NCI-H510A (cell line): ENCODE measurements at places on chromosomes 12 and 14.

- no peak for DNase-seq
Observed at GRCh38 chr12:23722655-23723054, 226.8 kb downstream of the SOX5 start.

DNA sequence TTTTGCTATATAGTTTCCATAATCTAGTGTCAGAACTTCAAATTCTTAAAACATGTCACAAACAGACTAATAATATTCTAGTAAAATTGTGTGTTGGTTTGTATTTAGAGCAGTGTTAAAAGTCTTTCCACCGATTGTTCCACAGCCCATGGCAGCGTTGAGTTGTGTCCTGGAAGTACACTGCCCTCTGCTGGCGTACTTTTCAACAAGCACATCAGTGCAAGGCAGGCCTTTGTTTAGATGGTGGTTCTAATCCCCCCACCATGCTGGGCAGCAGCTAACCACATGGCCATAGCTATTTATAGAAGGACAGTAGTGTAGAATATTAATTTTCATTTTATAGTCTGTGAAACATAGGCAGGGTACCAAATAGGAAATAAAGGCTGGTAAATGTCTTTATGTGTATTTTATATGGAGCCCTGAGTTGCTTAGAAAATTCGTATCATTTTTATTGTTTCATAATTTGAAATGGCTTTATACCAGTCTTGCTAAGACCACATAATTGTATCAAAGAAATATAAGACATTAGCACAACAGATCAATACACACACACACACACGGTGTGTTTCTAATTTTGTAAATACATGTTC, 235.4 kb downstream of the SEC23A start:
- DNase-seq = peak; percentile 50

GRCh38 chr14:61321385-61322010, at the start of gene PRKCH:
TSS of gene PRKCH (plus strand) at chr14:61321579. CDS start at chr14:61322102, 523 bp downstream.
- DNase-seq = peak; percentile 66

DNA sequence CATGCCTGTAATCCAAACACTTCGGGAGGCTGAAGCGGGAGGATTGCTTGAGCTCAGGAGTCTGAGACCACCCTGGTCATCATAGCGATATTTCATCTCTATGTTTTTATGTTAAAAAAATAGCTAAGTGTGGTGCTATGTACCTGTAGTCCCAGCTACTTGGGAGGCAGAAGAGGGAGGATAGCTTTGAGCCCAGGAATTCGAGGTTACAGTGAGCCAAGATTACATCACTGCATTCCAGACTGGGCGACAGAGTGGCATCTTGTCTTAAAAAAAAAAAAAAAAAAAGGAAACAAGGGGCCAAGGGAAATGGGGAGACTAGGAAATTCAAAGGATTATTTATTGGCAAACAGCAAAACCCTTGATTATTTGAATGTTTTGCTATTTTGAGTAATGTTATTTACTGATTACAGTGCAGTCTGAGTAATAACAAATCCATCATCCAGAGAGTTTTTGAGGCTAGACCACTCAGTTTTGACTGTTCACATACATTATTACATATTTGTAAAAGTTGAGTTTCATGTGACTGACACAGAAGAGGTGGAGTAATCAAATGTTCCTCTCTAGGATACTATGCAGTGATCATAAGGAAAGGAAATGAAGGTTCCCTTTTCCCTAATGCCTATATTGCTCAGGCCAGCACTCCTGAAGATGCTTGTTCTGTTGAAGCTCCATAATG, 40.8 kb downstream of the PRKCH start:
- DNase-seq = no peak

GRCh38 chr12:25382311-25383106, 131.8 kb upstream of the KRAS start:
- no peak for DNase-seq

GRCh38 chr12:55470088-55470829, at the start of gene OR6C70:
TSS of gene OR6C70 (minus strand) at chr12:55470138. CDS start at chr12:55470138, 0 bp downstream.
- DNase-seq = no peak

GRCh38 chr14:93086441-93087055, 29.2 kb downstream of the ITPK1 start:
- DNase-seq = no peak
